ENCODE measurements at places on chromosomes 13 and 19.

DNA sequence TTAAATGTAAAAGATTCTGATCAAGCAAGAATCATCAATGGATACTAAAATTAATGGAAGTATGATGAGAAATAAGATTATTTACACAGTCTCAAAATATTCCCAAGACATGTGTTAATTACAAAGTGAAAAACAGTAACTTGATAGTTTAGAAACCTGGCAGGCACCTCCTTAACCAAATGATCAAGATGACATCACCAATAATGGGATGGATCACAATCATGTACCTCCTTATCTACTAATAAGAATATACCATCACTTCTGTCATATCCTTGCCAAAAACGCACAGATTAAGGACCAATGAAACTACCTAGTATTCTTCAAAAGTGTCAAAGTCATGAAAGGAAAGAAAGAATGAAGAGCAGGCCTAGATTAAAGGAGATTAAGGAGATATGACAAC lies 30.0 kb downstream of the TSC22D1 start:
- no peak for DNase-seq

DNA sequence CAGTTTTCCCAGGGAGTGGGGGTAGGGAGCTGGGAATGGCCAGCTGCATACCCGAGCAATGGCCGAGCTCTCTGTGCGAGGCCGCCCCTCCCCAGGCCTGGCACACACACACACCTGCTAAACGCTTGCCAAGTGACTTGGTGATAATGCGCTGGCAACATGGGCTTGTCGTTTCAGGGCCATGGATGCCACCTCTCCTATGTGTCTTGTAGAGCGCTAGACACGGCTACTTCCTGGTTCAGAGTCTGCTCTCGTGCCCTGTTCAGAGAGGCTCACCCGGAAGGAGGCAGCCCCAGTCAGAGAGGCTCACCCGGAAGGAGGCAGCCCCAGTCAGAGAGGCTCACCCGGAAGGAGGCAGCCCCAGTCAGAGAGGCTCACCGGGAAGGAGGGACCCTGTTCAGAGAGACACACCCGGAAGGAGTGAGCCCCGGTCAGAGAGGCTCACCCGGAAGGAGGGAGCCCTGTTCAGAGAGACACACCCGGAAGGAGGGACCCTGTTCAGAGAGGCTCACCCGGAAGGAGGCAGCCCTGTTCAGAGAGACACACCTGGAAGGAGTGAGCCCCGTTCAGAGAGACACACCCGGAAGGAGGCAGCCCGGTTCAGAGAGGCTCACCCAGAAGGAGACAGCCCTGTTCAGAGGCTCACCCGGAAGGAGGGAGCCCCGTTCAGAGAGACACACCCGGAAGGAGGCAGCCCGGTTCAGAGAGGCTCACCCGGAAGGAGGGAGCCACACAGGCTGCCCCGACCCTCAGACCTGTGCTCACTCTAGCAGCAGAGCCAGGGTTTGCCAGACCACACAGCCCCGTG lies 4.2 kb downstream of the ADPRHL1 start:
- no peak for DNase-seq

GRCh38 chr13:86098511-86098910 lies 299.3 kb upstream of the SLITRK6 start:
- no peak for DNase-seq

GRCh38 chr19:51458899-51459505 lies 748 bp upstream of the SIGLEC8 start:
- DNase-seq = no peak

DNA sequence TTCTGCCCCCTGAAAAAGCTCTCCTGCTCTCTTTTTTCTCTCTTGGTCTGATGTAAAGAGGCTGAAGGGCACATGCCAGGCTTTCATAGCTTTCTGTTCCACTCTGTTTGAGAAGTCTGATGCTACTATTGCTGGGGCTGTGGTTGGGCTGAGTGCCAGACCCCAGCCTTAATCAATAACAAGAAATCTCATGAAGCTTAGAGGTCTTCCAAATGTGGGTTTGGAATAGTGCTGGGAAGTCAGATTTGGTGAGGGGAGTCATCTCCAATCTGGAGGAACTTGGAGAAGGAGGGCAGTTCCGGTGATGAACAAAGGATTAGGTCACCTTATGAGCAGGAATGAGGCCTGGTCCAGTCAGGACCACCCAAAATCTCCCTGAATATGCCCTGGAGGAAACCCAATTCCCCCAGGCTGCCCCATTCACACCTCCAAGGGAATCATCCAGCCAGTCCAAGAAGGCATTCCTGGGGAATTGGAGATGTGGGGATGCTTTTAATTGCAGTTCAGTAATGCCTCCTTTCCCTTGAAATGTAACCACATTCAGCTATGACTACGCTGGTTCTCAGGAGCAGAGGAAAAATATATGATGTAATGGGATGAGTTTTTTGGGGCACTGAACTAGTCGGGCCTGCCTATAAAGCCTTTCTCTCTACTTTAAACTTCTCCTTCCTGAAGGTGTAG lies 102.0 kb downstream of the STARD13 start:
- DNase-seq = no peak

DNA sequence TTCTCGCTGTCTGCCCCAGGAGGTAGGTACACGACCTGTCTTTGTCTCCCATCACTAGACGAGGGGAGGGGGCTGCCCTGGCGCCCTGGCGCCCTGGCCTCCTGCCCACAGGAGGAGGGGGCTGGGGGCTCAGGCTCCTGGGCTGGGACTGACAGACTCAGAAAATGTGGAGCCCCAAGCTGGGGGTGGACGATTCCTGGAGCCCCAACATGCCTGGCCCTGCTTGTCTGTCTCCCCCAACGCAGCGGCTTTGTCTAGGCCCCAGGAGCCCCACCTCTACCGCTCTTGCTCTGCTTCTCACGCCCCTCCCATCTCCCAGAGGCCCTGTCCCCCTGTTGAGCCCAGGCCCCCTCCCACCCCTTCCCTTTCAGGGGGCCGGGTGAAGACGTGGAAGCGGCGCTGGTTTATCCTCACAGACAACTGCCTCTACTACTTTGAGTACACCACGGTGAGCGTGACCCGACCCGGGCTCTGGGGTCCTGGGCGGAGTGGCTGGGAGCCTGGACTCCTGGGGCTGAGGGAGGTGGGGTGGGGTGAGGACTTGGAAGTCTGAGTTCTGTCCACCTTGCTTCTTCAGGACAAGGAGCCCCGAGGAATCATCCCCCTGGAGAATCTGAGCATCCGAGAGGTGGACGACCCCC lies 8.6 kb downstream of the CYTH2 start:
- DNase-seq = no peak
